CD4-positive, alpha-beta T cell (primary cell): ENCODE measurements at places on chromosomes 2 and 18. TPM values are rescaled to one million over a fixed set of nuclear protein-coding genes. Genes with fewer than 3 reads are reported as not detected.

The DLX1 gene
- not detected for total RNA-seq

DNA sequence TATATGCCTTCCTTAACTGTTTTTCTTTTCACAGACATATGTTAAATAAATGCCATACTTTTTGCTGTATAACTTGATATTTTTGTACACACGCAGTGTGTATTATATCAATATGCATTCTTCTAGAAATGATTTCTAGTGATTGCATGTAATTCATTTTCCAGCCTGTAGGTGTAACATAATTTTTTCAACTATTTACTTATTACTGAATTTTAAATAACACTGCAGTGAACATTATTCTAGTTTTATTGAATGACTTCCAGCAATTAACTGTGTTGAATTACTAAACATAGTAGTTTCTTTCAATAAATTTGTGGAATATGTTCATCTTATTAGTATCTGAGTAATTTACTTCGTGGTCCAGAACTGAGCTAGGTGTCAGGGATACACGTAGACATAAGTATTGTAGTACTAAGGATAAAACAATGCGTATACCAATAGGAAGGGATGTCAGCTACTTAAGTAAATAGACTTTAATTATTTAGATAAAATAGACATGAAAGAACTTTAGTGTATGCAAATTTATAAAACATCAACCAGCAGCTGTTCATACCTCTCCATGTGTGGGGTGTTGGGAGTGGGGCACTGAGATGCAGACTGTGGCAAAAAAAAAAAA is 28.0 kb downstream of the TANC1 start:
- no peak for DNase-seq

DNA sequence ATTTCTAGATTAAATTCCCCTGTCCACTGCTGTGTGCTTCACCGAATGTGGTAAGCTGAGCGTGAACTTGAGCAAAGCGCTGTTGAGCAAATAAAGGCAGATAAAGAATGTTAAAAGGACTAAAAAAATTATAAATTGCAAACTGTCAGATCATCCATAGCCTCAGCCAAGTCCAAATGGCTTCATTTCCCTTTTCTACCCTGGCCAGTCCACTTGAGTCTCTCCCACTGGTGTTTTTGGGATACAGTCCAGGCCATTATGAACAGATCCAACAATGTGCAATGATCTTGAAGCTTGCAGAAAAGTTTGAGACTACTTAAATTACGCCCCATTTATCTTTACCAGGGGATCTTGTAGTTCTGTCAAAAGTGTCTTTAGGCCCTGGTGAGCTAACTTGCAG is 254.6 kb upstream of the PIK3C3 start:
- no peak for DNase-seq

DNA sequence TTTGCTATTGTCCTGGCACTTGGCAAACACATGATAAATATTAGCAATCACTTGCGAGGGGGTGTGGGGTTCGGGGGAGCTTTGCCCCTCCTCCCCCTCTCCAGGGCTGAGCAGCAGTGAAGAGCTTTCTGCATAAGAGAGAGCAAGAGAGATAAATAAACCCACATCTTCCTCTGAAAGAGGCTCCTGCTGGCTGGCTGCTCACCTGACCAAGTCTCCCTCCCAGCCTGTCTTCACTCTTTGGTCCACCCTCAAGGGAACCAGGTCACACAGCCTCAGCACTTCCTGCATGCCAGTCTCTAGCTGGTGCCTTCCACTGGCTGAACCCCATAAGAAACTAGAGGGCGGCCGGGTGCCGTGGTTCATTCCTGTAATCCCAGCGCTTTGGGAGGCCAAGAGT is 18.5 kb upstream of the YWHAQ start:
- DNase-seq = no peak

The REG1A gene
- total RNA-seq = not detected

The ZNF532 gene
- 9.8 TPM for total RNA-seq

DNA sequence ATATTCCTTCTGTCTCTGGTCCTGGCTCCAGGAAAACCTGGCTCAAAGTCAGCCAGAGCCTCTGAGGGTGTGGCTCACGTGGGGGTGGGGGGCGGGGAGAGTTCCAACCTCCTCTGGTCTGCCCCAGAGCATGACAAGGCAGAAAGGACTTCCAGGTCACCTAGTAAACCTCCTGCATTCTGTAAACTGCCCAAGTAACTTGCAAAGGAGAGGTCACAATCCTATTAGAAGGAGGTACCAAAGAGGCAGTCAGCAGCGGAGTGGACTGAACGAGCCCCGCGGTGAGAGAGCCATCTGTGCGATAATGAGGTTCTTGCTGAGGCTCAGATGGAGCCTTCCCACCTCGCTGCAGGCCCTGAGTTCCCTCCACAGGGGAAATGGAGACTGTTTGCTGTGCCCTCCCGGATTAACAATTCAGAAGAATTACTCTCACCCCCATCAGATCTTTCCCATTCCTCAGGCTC is 58.9 kb upstream of the GATA6 start:
- no peak for DNase-seq

The C2orf72 gene
- total RNA-seq = not detected

DNA sequence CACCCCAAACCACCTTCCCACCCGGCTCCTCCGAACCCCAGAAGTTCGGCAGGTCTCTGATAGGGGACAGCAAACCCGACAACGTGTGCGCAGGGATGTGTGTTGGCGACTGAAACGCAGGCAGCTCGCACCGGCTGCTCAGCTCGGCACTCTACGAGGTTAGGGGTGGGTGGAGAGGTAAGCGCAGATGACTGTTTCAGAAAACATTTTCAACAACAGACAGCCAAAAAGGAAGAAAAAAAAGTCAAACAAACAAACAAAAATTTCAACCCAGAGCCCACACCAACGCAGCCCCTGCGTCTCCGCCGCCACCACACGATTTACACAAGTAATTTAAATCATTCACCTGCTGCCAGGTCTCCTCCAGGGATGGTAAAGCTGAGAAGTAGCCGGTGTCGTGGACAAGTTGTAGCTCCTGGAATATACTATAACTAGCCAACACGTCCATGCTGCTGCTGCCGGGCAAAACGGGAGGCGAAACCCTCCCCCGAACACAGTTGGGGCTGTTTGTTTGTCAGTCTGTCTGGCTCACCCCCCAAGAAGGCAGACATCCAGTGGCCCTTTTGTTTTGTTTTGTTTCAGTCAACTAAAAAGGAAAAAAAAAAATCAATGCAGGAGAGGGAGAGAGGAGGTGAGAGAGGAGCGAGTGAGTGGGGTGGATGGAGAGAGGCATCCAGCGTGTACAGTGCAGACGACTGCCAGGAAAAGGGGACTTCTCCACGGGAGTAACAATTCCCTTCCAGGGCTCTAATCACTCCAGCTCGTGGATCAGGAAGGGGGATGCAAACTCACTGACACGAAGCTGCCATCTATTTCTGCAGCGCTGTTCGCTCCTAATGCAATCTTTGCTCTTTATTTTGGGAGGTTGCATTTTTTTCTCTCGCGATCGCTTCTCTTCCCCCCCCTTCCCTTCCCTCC is at the start of gene KLF7:
Gene KLF7 (minus strand): TSS at position 828 of the 918 bp plus-strand sequence. CDS start 380 bp downstream, at position 448.
- DNase-seq = peak; percentile 64

The MSH2 gene
- total RNA-seq = 8.2 TPM

- DNase-seq = no peak
Observed at GRCh38 chr2:29657674-29658073, 263.7 kb downstream of the ALK start.

GRCh38 chr2:216318521-216318874 is 53.8 kb downstream of the MARCHF4 start:
- DNase-seq = no peak

DNA sequence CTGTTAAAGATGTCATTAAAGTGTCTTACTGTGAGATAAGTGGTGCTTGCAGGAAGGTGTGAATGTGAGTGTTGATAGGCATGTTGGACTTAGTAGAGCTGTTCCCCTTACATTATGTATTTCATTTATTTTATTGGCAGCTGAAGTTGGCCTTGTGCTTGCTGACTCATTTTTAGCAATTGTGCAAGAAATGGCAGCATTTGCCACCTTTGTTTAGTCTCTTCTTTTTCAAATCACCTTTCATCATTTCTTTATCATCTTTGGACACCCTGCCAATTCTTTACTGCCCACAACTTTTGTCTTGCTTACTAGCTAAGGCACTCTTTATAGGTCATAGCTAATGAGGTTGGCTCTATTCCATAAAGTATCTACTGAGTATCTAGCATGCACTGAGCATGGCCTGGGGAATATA is 130.3 kb upstream of the LYPD6 start:
- no peak for DNase-seq

The ACMSD gene
- not detected for total RNA-seq

- DNase-seq = no peak
Observed at GRCh38 chr2:39665811-39666490, at the start of gene TMEM178A. TMEM178A (plus strand) TSS chr2:39665917; CDS start chr2:39665975, 58 bp downstream.

- no peak for DNase-seq
Observed at GRCh38 chr2:24409700-24410556, 49.6 kb upstream of the ITSN2 start.

- DNase-seq = no peak
Observed at GRCh38 chr2:82000606-82001005, 1696.1 kb upstream of the LRRTM1 start.

DNA sequence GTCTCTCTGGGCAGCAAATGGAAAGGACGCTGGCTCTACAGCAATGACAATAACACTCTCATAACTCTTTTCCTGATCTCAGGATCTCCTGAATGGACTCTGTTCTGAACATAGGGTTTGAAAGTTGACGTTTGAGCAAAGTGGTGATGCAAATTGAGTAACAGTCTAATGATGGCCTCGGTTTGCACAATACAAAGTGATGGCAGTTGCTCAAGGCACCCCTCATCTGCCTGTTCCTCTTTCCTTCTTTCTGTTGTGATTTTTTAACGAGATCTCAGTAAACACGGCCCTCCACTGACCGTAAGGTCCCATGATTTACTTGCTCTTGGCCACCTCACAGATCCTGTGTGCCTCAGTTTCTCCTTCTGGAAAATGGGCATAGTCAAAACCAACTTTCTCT is 303.6 kb downstream of the SLC8A1 start:
- no peak for DNase-seq

DNA sequence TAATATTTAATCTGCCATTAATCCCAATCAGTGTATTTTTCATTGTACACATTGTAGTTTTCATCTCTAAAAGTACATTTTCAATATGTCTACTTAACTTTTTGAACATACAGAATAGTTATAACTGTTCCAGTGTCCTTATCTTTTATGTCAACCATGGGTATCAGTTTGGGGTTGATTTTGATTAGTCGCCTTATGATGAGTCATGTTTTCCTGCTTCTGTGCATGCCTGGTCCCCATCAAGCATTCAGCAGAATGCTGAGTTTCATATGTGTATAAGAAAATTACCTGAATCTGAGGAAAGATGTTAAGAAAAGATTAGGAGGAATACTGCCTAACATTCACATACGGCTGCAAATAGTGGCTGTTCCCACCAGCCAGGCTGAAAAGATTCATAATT is 17.7 kb downstream of the SPDYA start:
- no peak for DNase-seq

- DNase-seq = no peak
Observed at GRCh38 chr2:214740867-214741395, 68.6 kb downstream of the BARD1 start.

DNA sequence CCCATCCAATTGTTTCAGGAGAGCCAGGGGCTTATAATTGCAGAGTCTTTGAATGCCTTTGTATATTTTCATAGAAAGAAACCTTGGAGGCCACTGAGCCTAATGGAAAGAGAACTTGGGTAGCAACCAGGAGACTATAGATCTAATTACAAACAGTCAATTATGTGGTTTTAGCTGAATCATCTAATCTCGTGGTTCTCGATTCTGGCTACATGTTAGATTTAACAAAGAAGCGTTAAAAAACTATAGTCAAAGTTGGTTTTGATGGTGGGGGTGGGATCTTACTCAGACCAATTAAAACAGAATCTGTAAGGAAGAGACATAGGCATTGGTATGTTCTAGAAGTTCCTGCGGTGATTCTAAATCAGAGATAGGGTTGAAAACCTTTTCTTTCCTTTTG is 344.1 kb downstream of the CNTNAP5 start:
- no peak for DNase-seq

The FMNL2 gene
- total RNA-seq = 0.30 TPM

GRCh38 chr18:63299837-63300745 is 19.5 kb downstream of the BCL2 start:
- no peak for DNase-seq

The SERPINB4 gene
- total RNA-seq = not detected

The EVX2 gene
- not detected for total RNA-seq

DNA sequence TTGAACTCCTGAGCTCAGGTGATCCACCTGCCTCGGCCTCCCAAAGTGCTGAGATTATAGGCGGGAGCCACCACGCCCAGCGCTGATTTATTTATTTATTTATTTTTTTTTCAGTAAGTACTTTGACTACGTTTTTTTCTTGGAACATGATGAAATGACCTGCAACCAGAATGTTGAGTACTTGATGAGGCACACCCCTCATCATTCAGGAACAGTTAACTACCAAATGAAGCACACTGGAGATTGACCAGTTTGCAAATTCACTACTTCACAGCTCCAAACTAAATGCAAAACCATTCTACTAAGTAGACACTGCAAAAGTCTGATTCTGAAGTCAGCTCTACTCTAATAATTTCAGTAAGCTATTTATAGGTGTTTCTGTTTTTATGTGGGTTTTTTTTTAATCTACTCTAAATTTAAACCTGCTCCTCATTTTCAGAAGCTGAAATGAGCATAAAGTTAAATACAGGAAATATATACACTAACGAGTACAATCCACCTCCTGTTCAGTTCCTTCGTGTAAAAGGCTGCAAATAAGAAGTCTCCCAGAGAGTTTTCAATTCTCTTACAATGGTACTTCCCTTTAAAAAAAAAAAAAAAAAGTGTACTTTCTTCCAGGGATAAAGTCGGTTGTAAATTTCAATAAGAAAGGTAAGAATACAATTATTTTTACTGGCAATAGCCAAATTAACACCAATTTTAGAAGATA is 1.4 kb downstream of the GFPT1 start:
- DNase-seq = no peak

GRCh38 chr18:23238651-23239349 is 103.5 kb downstream of the CABLES1 start:
- DNase-seq = no peak

GRCh38 chr2:210224941-210225672 is at the start of gene ACADL:
ACADL (minus strand) TSS chr2:210225447; CDS start chr2:210225263, 184 bp downstream.
- DNase-seq = no peak

DNA sequence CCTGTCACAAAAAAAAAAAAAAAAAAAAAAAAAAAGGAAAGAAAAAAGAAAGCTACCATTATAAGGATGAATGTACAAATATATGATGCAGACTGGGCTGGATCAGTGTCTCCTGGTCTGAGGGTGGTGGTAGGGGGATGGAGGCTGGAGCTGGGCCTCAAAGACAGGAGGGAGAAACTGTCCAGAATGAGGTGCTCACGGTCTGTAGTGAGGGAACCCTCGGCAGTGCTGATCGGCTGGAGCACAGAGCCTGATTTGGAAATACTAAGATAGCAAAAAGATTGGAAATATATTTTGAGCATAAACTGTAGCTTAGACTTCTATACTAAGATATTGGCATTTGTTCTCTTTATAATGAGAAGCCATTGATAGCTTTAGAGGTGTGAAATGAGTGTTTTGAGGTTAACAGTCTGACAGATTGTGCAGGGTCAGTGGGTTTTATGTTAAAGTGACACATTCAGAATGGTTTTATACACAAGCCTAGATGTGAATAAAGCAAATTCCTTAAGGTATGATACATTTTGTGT is 7.9 kb upstream of the SLC3A1 start:
- no peak for DNase-seq

- DNase-seq = no peak
Observed at GRCh38 chr2:120452131-120452530, 106.2 kb downstream of the INHBB start.
